Breast epithelium (tissue), 4 donors: ENCODE measurements at places on chromosomes 3 and 15. TPM values are rescaled to one million over a fixed set of nuclear protein-coding genes. Genes with fewer than 3 reads are reported as not detected.

Gene NR1I2
- 0.29 TPM for total RNA-seq

Gene COPS2
- total RNA-seq, result 75.5 TPM

DNA sequence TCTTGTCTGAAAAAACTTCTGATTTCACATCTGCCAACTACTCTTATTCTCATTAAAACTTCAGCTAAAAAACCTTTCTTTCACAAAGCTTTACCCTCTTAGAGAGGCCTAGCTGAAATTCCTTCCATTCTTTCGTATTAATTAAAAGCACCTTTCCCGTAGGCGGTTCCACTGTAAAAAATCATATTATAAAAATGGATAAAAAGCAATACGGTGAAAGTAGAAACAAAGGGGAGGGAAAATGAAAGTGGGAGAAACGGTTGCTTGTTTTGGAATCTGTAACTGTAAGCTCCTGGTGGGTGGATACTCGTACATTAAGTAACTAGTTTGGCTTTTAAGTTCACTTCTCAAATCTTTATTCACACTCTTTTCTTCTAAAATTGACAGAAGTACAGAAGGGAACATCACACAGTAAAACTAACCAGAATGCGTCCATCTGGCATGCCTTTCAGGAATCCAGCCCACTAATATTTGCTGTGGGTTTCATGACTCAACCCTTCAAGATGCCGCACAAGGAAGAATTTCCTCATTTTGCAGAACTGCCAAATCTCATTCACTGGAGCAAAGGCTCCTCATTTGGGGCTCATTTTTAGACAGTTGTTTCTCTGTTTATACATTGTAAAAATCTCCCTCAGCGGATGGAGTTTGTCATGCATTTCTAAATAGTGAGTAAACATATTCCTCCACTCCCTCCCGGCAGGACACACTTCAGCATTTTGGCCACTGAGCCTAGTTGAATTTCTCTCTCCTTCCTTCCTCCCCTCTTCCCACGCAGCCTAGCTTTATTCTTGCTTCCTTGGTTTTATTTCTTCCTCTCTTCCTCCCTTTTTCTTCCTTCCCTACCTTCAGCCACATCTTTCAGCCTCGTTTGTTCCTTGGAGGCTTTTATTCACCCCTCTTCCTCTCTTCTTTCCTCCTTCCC is 419.5 kb upstream of the NAALADL2 start:
- H3K27ac ChIP-seq, result peak overlapping the region; percentile 99
- no peak for DNase-seq
- H3K4me3 ChIP-seq, result peak overlapping the region; percentile 97
- no peaks in the 10 kb centered on the region for H3K36me3 ChIP-seq
- H3K4me1 ChIP-seq, result no peaks in the 10 kb centered on the region

GRCh38 chr3:5390221-5390620 is 202.7 kb downstream of the EDEM1 start:
- H3K27me3 ChIP-seq, result no peaks in the 10 kb centered on the region
- no peaks in the 10 kb centered on the region for H3K36me3 ChIP-seq
- no peak overlapping the region for H3K4me3 ChIP-seq
- no peak overlapping the region for H3K27ac ChIP-seq

GRCh38 chr15:80916056-80916455 is 73.6 kb downstream of the MESD start:
- H3K27ac ChIP-seq, result no peak overlapping the region
- H3K36me3 ChIP-seq, result no peaks in the 10 kb centered on the region

DNA sequence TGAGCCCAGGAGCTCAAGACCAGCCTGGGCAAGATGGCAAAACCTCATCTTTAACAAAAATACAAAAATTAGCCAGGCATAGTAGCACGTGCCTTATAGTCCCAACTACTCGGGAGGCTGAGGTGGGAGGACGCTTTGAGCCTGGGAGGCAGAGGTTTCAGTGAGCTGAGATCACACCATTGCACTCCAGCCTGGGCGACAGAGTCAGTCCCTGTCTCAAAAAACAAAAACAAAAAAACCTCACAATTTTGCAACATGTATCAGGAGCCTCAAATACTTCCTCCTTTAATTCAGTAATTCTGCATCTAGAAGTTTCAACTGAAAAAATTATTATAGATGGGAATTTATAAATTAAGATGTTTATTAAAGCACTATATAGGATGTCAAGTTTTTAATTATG is 1.1 kb downstream of the MRPL47 start:
- H3K4me1 ChIP-seq, result no peaks in the 10 kb centered on the region
- H3K27ac ChIP-seq, result no peak overlapping the region
- H3K27me3 ChIP-seq, result no peaks in the 10 kb centered on the region
- H3K36me3 ChIP-seq, result no peaks in the 10 kb centered on the region
- H3K4me3 ChIP-seq, result peak overlapping the region; percentile 65
- no peak for DNase-seq

GRCh38 chr3:61820306-61820992 is 259.1 kb downstream of the PTPRG start:
- H3K4me1 ChIP-seq, result no peaks in the 10 kb centered on the region
- H3K4me3 ChIP-seq, result no peak overlapping the region
- no peaks in the 10 kb centered on the region for H3K36me3 ChIP-seq
- H3K27me3 ChIP-seq, result no peaks in the 10 kb centered on the region
- no peak overlapping the region for H3K27ac ChIP-seq
- DNase-seq, result no peak

GRCh38 chr3:195755791-195756676 is 35.3 kb downstream of the MUC20 start:
- no peak for DNase-seq
- no peak overlapping the region for H3K4me3 ChIP-seq
- H3K27me3 ChIP-seq, result no peaks in the 10 kb centered on the region
- no peak overlapping the region for H3K27ac ChIP-seq

GRCh38 chr3:51559411-51559888 is 20.9 kb downstream of the RAD54L2 start:
- H3K4me3 ChIP-seq, result no peak overlapping the region
- no peak for DNase-seq
- H3K27ac ChIP-seq, result no peak overlapping the region
- H3K4me1 ChIP-seq, result no peaks in the 10 kb centered on the region

- no peak overlapping the region for H3K27ac ChIP-seq
- no peak overlapping the region for H3K4me3 ChIP-seq
- no peaks in the 10 kb centered on the region for H3K36me3 ChIP-seq
Observed at GRCh38 chr15:81666839-81667238, 292.8 kb upstream of the TMC3 start.
